Renal cortex interstitium (tissue), 15 donors: ENCODE measurements at places on chromosomes 3 and 15.
A peak's percentile ranks its signal among the peaks of the same experiment; 100 is the strongest.

GRCh38 chr3:5294356-5294755, 106.8 kb downstream of the EDEM1 start:
- no peak for DNase-seq

- no peak for DNase-seq
Measured at GRCh38 chr3:89841041-89841440, 733.6 kb downstream of the EPHA3 start.

DNA sequence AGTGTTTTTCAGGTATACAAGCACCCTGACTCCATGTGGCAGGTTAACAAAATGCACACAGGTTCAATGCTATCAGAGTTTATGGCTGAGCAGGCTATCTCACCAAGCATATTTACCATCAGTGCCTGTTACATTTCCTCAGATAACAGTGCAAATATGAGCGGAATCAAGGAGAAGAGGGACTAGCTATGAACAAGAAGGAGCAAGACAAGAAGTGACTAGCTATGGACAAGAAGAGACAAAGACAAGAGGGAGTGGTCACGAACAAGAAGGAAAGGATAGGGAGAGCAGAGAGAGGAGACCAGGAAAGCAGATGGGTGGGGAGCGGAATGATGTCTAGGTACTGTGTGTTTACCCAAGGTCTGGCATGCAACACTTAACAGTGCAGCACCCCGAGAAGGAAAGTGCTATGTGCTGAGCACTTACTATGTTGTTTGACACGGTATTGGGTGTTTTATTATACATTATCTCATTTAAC, 8.6 kb downstream of the ILDR1 start:
- no peak for DNase-seq

- DNase-seq: no peak
Measured at GRCh38 chr15:69628256-69629093, 175.9 kb downstream of the RPLP1 start.

DNA sequence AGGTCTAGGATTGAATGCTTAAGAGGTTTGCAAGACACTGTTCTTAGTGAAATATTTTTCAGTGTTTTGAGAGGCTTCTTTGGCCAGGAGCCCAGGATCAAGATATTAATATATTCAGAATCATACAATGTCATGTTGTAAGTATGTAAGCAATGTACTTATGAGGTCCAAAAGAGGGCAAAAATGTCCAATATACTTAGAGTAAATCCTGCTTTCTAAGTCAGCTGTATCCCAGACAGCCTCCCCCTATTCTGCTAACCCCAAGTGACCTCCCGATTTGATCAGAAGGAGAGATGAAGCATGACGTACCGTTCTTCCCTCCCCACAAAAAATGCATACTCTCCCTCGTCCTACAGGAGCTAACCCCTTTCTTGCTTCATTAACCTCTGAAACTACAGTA, 70.9 kb downstream of the CHAC1 start:
- DNase-seq: no peak

DNA sequence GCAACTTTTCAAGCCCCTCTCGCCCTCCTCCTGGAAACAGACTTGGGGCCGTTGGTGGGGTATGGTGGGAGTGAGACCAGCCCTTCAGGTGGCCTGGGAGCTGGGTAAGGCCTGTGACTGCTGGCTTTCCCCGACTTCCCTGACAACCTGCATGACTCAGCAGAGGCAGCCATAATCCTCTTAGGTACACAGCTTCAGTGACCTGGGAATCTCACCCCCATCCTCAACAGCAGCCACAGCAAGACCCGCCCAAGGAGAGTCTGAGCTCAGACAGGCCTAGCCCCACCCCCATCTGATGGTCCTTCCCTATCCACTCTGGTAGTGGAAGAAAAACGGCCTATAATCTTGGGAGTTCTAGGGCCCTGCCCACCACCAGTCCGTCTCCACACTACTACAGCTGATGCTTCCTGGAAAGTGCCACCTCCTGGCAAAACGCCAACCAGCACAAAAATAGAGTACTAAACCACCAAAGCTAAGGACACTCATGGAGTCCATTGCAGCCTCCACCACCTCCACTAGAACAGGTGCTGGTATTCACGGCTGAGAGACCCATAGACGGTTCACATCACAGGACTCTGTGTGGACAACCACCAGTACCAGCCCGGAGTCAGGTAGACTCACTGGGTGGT, 13.1 kb upstream of the SLC27A2 start:
- DNase-seq: no peak

- DNase-seq: no peak
Measured at GRCh38 chr3:55461896-55462295, 25.2 kb downstream of the WNT5A start.

DNA sequence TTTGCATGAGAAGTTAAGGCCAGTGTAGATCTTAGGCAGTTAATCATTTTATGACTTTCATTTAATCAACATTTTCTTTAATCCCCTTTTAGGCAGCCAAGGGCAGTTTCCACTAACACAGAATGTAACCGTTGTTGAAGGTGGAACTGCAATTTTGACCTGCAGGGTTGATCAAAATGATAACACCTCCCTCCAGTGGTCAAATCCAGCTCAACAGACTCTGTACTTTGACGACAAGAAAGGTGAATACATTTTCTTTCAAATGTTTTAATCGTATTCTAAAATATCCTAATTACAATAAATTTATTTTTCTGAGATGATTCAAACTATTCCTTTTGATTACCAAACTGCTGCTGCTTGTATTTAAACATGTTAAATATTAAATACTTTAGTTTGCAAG, 843.2 kb downstream of the CADM2 start:
- no peak for DNase-seq

DNA sequence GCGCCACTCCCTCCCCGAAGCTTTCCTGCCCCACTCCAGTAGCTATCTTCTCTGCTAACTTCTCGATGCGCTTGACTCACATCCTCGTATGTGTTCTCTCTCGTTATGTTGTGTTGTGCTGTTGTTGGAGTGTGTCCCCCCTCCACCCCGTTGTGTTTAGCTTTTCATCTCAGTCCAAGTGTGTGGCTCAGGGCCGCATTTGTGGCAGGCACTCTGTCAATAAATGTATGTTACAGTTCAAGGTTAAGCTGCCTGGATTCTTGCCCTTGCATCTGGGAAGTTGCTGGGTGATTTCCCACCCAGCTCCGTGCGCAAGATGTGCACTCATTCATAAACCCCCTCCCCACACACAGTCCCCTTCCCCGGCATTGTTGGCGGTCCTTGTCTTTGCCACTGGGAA, 71.9 kb downstream of the PGPEP1L start:
- no peak for DNase-seq

DNA sequence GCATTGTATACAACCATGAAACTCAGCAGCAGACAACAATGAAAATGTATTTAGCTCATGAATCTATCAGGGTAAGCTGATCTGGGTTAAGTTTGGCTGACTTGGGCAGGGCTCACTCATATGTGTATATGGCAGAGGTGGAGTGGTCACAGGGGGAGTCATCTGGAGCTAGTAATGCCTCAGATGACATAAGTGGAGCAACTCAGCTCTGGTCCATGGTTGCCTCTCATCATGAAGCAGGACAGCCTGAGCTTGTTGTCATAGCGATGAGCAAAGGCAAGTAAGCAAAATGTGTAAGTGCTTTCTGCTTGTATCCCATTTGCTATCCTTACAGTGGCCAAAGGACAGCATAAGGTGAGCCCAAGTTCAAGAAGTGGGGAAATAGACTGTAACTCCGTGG, 64.5 kb downstream of the ALCAM start:
- no peak for DNase-seq

DNA sequence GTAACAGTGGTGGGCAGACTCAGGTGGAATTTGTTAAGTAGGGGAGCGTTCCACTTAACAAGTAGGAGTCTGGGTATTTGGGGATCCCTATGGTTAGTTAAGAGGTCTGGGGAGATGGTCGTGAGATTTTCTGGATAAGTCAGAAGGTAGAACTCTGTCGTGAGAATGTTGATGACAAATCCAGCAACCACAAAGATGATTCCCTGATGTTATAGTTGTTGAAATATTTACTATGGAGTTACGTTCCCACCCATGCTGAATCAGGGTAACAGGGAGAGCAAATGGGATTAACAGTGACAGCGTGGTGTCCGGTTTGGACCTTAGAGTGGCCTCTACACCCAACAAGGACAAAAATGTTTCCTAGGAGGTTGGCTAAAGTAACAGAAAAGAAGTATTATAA, 110.8 kb downstream of the MFSD1 start:
- DNase-seq: no peak

DNA sequence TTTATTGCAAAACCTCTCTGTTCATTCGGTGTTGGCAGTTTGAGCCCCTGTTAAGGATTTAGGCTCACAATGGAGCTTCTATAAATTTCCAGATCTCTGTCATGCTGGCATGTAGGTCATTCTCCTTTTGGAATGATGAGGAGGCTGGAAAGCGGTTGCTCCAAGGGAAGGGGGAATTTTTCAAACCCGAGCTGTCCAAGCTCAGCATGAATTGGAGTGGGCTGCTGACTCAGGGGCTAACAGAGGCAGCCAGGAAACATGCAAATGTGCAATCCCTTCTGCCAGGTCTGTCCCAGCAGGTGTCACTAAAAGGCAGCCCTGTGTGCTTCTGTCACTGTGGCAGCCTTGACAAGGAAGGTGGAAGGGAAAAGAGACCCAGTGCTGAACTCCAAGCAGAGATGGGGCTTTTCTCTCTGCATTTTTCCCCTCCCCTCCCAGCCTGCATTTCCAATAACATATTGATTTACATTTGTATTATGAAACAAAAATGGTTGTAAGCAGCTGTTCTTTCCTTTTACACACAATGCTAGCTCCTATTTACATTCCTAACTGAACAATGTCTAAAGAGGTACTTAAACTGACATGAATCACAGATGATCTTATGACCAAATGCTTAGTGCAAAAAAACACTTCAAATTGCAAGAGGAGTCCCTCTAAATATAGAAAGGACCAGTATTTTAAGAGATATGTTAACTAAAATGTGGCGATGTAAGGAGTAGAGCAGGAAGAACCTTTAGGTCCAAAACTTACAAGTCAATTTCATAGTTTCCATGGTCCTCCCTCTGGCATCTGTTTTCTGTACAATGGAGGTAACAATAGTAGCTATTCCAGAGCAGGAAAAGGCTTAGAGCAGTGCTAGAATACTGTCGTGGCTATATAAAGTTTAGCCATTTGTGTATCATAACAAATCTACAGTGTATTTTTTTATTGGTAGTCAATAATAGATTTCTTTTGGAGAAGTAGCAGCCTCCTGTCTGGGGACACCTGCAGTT, 84.5 kb upstream of the ATP10A start:
- DNase-seq: no peak

DNA sequence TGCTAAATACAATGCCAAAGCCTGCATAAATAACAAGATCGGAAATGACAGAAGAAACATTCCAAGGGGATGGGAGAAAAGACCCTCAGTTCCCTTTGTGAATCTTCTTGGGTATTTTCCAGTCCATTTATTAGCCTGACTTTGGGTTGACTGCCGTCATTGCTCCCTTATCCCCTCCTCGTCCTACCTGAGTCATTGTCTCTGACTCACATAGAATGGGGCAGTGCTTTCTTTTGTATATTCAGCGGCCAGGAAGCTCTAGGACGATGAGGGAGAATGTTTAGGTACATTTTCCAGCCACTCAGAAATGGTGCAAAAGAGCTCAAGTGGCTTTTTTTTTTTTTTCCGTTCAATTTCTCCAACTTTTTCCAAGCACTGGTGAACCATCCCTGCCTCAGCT, 71.6 kb downstream of the KAT2B start:
- no peak for DNase-seq

GRCh38 chr3:8325306-8325705, 176.3 kb upstream of the LMCD1 start:
- DNase-seq: no peak

DNA sequence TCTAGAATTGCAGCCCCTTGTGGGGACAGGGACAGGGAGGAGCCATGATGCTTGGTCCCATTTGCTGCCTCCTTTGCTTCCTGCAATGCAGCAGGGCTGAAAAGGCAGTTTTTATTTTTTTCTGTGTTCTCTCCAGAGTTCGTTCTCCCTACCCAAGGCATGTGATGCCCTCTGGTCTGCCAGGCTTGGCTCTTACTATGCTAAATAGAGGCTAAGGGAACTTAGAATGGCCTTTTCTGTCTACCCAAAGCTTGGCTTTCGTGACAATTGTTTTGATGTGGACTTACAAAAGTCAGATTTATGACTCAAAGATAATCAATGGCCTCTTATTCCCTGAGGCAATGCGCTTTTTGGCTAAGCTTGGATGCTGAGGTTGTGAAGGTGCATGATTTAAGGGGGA, 293.3 kb upstream of the TBL1XR1 start:
- DNase-seq: no peak

DNA sequence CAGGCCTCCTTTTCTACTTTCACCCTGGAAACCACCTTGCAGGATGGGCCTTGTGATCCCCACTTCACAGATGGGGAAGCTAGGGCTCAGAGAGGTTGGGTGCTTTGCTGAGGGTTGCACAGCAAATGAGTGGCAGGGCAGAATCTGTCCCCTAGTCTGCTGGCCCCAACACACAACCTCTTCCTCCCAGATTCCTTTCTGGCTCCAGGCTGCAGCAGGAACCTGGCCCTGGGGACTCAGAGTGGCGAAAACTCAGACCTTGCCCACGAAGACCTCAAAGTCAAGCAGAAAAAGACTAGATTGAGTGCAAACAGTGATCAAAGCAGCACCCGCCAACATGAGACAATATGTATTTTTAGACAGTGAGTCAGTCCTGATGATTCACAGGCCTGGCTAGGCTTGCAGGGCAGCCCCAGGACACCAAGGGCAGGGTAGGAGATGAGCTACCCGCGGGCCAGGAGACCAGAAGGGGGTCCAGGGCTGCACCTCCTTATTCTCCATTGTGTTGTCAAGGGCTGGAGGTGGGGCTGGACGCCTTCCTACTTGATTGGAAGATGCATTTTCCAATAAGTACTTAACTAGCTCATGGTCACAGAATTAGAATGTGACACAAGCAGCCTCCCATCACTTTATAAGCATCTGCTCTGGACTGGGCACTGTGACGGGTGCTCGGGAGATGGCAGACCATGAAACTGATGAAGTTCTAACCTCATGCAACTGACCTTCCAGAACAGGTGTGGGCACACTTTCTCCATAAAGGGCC, 23.9 kb downstream of the GOLGA6L2 start:
- no peak for DNase-seq

- no peak for DNase-seq
Measured at GRCh38 chr3:149575961-149576564, 81.8 kb downstream of the WWTR1 start.

DNA sequence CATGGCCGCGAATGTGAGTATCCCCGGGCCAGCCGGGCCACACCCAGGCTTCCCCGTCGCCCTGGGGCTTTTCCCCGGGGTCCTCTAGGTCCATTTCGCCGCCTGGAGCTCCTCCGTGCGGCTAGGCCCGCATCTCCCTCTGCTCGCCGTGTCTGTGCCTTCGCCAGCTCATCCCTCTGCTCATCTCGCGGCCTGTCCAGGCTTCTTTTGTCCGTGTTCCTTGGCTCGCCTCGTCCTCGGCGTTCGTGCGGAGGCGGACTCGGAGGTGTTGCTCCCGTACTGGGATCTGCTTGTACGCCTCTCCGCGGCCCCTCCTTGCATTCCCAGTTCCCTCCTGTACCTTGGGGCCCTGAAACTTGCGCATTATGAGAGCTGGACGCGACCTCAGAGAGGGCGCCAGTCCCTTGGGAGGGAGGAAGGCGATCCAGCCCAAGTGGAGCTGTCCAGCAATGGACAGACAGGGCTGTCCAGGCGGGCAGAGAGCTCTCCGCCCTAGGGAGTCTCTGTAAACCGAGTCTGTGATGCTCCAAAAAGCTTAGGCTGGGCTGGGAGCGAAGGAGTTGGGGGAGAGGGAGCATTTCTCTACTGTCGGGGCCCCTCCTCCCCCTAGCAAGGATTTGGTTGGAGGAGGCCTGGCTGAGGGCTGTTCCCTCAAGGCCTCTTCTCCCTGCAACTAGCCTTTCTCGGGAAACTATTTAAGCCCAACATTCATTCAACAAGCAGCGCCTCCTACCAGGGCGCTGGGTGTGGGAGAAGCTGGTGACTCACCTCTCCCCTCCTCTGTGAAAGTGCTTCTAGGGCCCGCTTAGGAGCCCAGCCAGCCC, 553 bp downstream of the TMEM43 start:
- DNase-seq: peak; percentile 35
